Esophagus muscularis mucosa (tissue), 4 donors: ENCODE measurements at places on chromosomes 2 and 18.

GRCh38 chr2:18311420-18312195 is 248.8 kb downstream of the RDH14 start:
- H3K36me3 ChIP-seq, result no peaks in the 10 kb centered on the region
- H3K27me3 ChIP-seq, result no peaks in the 10 kb centered on the region
- no peaks in the 10 kb centered on the region for H3K4me1 ChIP-seq
- H3K27ac ChIP-seq, result no peak overlapping the region
- DNase-seq, result no peak
- H3K4me3 ChIP-seq, result no peak overlapping the region

DNA sequence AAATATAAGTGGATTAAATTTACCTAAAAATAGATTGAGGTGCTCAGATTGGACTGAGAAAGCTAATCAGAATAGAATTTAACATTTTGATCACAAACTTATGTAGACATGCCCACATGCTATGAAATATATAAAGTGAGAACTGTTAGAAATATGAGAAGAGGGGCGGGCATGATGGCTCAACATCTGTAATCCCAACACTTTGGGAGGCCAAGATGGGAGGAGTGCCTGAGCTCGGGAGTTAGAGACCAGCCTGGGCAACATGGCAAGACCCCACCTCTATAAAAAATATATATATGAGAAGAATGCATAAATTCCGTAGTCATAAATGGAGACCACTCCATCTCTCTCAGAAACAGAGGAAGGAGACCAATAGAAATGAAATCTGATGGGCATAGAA is 25.7 kb downstream of the NTSR2 start:
- H3K36me3 ChIP-seq, result peaks cover 13% of the 10 kb centered on the region
- DNase-seq, result no peak

GRCh38 chr2:136188086-136188485 is 70.1 kb upstream of the CXCR4 start:
- H3K4me3 ChIP-seq, result no peak overlapping the region
- H3K4me1 ChIP-seq, result no peaks in the 10 kb centered on the region
- DNase-seq, result peak; percentile 55
- H3K27me3 ChIP-seq, result no peaks in the 10 kb centered on the region

GRCh38 chr18:79395761-79396404 is at the start of gene NFATC1:
TSS of gene NFATC1 (plus strand) at chr18:79395930. CDS start at chr18:79396225, 295 bp downstream.
- no peaks in the 10 kb centered on the region for H3K36me3 ChIP-seq
- peaks cover 5% of the 10 kb centered on the region for H3K27me3 ChIP-seq
- no peak for DNase-seq
- H3K4me3 ChIP-seq, result peak within 1 kb of the TSS; percentile 91
- peak within 1 kb of the TSS; percentile 98 for H3K27ac ChIP-seq
- H3K4me1 ChIP-seq, result peaks cover 61% of the 10 kb centered on the region

DNA sequence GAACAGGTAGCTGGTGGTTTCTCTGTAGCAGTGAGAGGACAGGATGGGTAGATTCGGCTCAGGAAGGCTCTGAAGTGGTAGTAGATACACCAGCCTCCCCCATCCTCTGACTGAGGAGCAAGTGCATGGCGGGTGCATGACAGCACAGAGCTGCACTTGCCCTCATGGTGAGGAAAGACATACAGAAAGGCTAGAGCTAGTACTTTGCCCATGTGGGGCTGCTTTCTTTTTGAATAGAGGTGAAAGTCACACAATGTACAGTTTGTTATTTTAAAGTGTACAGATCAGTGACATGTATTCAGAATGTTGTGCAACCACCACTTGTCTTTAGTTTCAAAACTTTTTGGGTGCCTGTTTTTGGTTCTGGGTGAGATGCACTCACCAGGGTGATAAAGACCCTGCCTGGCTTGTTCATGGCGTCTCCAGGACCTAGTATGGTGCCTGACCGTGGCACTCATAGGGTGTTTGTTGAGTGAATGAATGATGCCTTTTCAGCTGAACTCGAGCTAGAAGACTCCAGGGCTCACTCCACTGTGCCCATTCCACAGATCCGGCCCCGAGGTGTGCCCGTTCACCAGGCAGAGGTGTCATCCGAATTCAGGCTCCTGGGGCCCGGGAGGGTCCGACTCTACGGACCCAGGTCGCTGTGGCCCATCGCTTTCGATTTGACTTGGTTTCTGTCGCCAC is 421 bp upstream of the VAMP5 start:
- peak overlapping the region; percentile 83 for H3K27ac ChIP-seq
- H3K27me3 ChIP-seq, result no peaks in the 10 kb centered on the region
- no peaks in the 10 kb centered on the region for H3K36me3 ChIP-seq
